ENCODE measurements at places on chromosomes 6 and 20.

- peak; percentile 60 for DNase-seq
Observed at GRCh38 chr20:21099751-21100577, 6.2 kb downstream of the LINC00237 start.

- DNase-seq, result no peak
Observed at GRCh38 chr20:24678351-24679106, 209.1 kb downstream of the SYNDIG1 start.

- peak; percentile 58 for DNase-seq
Observed at GRCh38 chr6:13769655-13770053, 44.7 kb downstream of the MCUR1 start.

DNA sequence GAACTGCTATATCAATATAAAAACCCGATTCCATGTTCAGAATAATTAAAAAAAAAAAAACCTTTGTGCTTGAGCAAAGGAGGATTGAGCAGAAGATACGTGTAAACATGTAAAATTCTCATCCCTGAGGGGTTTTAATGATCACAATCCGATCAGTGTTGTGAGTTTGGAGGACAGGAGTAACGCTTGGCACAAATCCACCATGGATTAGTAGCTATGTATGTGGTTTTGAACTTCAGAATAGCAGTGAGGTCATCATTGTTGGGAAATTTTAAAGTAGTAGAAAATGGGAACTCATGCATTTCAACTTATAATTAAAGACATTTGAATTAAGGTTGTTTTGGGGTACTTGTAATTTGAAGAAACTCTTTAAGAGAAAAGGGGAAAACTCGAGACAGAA lies 203.2 kb downstream of the RPS12 start:
- DNase-seq, result no peak

DNA sequence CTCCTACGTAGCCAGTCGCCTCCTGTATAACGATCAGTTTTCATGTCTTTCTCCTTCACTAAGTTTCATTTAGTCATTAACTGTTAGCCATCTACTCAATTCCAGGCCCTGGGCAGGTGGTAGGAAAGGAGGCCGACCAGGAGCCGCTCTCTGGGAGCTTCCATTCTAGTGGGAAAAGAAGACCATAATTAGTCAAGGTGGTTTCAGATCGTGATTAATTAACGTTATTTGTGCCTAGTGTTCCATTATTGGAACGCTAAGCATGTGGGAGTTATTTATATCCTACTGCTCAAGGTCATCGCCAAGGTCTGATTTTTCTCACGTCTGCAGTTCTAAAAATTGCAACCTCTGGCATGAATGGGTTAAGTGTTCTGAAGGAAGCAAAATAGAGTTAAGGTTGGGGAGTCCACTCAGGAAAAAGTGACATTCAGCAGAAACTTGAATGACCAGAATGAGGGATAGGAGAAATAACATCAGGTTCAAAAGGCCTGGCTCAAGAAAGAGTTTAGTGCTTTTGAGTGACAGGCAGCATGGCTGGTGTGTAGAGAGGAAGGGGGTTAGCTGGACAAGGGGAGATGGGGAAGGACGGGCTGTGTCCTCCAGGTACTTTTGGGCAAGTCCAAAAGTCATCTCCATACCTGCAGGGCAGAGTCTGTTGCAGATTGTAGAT lies 812 bp downstream of the SLC9A8 start:
- DNase-seq, result no peak

GRCh38 chr20:37219751-37220668 lies 40.7 kb upstream of the MROH8 start:
- DNase-seq, result no peak

DNA sequence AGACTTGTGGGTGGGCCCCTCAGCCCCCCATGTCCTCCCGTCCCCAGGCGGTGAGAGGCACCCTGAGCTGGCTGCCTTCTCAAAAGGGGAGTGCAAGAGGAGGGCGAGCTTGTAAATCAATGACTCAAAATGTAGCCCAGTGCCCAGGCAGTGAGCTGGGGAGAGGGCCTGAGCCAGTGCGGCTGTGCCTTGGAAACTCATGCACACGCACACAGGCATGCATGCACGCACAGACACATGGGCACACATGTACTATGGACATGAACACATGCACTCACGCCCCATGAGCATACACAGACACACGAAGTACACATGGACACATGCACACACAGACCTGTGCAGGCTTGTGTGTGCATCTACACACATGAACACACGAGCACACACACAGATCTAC lies 133.5 kb downstream of the TAF4 start:
- DNase-seq, result no peak

GRCh38 chr6:69027861-69028260 lies 392.8 kb downstream of the ADGRB3 start:
- no peak for DNase-seq

GRCh38 chr6:150764334-150765066 lies 101.0 kb upstream of the MTHFD1L start:
- DNase-seq, result no peak

DNA sequence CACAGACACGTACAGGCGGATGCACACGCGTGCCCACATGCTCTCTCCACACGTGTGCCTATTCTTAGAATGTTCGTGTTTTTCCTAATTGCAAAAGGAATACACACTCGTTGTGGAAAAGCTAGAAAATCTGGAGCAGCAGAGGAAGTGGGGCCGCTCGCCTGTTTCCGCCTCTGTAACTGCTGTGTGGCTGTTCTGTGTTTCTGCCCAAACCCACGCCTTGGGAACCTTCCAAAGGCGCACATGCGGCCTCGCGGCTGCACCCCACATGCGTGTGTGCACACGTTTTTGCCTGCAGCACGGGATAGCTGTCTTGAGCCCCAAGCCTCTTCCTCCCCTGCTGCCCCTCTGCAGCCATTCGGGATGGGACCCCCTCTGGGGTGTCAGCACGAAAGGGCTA lies 12.2 kb downstream of the SLC17A9 start:
- DNase-seq, result no peak

GRCh38 chr20:32621891-32622584 lies 36.9 kb upstream of the NOL4L start:
- no peak for DNase-seq

Data from activated CD4-positive, alpha-beta T cell treated with anti-CD3 and anti-CD28 coated beads for 48 hours (primary cell).